ENCODE measurements at places on chromosomes 5 and 9. TPM values are rescaled to one million over a fixed set of nuclear protein-coding genes. Genes with fewer than 3 reads are reported as not detected.
A peak's percentile ranks its signal among the peaks of the same experiment; 100 is the strongest.

Gene GRAMD2B
- 26.6 TPM for total RNA-seq

- peak; percentile 12 for DNase-seq
Measured at GRCh38 chr9:80994892-80995291, 694.5 kb downstream of the TLE1 start.

GRCh38 chr5:53407373-53407772, 73.1 kb upstream of the FST start:
- no peak for DNase-seq

GRCh38 chr5:44637916-44638869, 170.6 kb upstream of the MRPS30 start:
- no peak for DNase-seq

DNA sequence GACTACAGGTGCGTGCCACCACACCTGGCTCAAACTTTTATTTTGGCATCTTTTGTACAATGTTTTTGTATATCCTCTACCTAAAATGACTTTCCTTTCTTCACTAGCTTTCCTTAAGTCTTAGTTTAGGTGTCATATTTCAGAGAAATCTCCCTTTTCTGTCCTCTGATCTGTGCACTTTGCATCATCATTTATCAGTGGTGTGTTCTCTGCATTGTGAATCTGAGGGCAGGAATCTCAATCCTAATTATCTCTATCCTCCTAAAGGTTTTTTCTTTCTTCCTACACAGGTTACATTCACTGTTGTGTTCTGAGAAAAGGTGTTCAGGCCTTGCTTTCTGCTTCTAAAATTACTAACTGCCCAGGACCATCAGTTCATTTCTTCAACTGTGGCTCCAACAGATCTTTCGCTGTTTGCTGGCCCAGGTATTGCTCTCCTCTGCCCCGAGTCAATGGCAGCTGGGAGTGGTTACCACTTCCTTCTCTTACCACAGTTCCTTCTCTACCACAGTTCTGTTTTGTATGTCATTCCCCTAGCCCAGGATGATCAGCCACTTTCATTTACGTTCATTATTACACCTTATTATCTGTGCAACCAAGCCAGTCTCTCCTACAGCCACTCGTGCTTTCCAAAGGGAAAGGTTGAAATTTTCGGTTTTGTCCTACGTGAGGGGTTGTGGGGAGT, 14.0 kb downstream of the TGFBR1 start:
- DNase-seq = no peak

Measured in epithelial cell of proximal tubule (primary cell).